ENCODE measurements at places on chromosomes 16 and 17. TPM values are rescaled to one million over a fixed set of nuclear protein-coding genes. Genes with fewer than 3 reads are reported as not detected.

The DCXR gene
- 90.6 TPM for total RNA-seq

DNA sequence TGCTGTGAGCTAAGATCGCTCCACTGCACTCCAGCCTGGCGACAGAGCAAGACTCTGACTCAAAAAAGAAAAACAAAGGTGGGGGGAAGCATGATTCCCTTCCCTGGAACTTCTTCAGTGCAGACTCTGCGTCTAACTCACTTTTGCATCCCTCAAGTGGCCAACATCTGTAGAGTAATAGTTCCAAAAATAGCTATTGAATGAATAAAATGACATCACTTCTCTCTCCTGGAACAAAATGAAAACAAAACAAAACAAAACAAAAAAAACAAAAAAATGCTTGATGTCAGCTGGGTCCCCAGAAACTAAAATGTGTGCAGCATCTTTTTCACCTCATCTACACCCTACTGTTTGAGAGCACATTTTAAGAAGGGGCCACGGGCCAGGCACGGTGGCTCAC is 197.7 kb upstream of the NOG start:
- DNase-seq = no peak

DNA sequence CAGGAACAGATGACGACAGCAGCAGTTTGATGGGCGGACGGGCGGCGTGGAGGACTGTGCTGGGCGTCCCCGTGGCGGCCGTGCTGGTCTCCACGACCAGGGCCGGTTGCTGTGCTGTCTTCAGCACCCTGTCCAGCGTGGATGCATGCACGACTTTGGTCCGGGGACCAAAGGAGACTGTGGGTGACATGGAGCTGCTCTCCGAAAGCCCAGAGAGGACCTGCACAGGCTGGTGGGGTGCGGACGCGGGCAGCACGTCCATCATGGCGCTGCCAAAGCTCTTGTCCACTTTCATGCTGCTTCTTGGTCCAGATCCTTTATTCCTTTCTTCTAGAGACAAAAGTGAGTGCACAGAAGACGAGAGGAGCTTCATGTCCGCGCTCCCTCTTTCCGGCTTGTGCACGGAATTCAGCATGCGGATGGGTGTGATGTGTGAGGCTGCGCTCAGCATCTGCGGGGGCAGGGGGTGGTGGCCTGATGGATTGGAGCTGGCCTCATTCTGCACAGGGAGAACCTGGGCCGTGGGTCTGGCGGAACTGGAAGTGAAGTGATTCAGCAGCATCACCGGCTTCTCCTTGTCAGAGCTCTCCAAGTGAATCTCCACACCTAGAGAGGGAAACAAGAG is 20.3 kb downstream of the MAP1LC3B start:
- DNase-seq = no peak

DNA sequence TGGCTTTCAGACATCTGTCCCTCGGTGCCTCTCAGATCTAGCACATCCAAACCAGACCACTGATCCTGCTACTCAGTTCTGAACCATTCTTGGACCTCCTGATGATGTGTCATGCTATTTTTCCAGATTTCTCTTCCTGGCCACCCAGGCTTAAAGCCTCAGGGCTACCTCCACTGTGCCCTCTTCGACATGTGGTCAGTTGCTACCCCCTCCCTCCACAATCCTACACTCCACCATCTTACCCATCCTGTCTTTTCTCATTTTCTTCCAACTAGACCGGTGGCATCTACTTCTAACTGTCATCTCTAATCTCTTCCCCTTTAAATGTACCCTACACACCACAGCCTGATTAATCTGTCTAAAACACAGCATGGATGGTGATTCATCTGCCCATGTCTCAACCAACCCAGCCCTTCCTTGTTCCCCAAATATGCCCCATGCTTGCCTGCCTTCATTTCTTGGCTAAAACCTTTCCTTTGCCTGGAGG is 478.6 kb downstream of the SLC39A11 start:
- DNase-seq = no peak

The KRTAP9-4 gene
- not detected for total RNA-seq

- no peak for DNase-seq
Observed at GRCh38 chr16:4208341-4208751, 33.5 kb downstream of the SRL start.

The SLC13A2 gene
- total RNA-seq = not detected

DNA sequence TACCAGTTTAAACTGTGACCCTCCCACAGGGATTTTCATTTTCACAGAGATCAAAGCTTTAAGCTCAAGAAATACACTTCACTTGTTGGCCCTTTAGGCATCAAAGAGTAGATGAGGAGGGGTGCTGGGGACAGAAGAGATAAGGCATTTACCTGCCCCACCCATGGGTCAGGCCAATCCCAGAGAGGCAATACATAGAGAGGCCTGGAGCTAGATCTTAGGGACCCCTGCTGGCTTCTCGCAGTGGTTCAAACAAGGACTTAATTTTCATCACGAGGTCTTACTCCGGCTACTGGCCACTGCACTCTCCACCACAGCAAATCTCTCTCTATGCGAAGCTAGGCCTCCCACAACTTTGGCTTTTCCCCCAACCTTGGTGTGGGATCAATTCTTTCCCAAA is 46.6 kb downstream of the NOG start:
- DNase-seq = no peak

GRCh38 chr17:59433586-59433985 is 102.1 kb downstream of the YPEL2 start:
- DNase-seq = no peak

The ZSCAN10 gene
- total RNA-seq = 212 TPM

DNA sequence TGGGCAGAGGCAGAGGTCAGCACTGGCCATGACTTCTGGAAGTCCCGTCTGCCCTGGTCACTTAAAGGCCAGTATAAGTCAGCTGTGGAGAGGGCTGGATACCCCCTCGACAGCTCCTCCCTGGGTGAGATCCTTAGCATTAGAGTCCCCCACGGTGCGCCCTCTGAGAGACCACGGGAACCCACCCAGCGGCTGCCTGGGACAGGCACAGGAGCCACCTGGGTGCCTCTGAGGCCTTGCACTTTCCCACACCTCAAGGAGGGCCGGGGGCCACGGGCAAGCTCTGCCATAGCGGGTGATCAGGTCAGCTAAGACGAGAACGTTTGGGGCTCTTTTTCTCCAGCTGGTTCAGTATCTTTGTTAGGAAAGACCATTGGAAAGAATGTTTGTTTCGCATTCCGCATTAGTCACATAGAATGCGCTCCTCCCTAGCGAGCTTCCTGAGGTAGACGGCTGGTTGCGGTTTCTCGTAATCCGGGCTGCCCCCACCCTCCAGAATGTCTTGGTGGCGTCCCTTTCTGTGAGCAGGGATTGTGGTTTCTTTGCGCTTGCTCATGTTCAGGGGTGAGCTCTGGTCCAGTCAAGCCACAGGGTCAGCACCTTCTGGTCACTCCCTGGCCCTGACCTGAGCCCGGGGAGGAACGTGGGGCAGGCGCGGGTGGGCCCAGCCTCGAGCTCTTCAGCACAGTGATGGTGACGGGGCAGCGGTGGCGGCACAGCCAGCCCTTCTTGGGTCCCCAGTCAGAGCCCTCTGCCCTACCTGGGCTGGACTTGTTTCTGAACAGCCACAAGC is 25.2 kb downstream of the NME3 start:
- DNase-seq = no peak

DNA sequence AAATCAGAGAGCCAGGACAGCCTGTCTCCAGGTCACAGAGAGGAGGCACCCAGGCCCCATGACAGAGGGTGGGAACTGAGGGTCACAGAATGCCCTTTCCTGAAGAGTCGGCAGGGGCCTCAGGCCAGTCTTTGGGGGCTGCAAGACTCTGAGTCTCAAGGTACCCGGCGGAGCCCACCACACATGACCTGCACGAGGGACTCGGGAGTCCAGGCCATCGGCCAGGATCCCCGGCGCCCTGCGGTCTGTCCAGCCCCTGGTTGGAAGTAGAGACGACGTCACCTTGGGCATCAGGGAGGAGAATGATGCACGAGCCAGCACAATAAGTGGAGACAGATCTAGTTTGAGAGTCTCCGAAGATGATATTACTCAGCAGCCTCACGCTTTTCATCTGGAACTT is 234.7 kb upstream of the SDK2 start:
- no peak for DNase-seq

DNA sequence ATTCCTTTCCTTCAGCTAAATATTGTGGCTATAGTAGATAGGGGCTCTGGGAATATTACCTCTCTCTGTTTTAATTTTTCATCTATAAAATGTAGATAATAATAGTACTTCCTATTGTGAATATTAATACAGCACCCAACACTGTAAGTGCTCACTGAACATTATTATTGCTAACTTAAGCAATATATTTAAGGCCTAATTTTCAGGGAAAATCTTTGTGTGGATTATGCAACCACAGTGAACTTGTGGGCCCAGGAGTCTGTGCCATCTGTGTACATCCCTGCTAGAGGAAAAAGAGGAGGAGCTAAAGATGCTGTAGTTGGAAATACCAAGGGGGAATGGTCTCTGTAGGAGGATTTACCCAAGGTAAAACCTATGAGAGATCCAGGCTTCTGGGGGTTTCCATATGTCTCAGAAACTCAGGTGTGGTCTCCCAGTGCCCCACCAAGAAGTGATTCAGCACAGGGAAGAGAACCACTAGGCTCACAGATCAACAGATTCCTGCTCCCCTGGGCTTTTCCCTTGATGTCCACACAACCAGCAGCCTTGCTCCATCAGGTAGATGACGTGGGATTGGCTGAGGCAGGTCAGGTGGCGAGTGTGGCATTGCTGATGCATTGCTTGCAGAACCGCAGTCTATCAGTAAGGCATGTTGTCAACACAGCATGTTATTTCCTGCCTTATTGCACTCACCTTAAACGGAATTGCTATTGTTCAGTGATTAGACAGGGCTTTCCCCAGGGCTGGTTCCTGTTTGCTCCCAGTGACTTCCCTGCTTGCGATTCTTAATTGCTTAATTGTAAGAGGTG is 1.6 kb upstream of the N4BP1 start:
- DNase-seq = peak; percentile 71

The LRRC45 gene
- 28.7 TPM for total RNA-seq

- DNase-seq = peak; percentile 39
Observed at GRCh38 chr17:39196241-39196807, 1.1 kb downstream of the CACNB1 start.
